ENCODE measurements at places on chromosomes 13 and 19.

DNA sequence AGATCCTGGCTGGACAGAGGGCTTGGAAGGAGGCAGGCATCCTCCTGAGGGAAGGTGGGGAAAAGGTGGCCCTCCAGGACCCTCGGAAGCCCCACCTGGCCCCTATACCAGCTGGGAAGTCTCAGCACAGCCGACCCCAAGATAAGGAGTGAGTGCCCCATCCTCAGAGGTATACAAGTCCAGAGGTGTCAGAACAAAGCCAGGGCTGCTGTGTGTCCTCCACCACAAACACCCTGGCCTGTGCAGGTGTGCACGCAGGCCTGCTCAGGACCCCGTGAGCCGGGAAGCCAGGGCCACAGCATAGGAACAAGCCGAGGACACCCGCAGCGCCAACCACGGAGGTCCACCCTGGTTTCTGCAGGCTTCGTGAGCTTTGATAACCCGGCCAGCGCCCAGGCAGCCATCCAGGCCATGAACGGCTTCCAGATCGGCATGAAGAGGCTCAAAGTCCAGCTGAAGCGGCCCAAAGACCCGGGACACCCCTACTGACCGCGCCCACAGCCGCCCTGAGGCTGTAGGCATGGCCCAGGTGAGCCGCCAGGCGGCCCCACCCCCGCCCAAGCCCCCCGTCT is 68.6 kb downstream of the CELF5 start:
- no peak for DNase-seq

DNA sequence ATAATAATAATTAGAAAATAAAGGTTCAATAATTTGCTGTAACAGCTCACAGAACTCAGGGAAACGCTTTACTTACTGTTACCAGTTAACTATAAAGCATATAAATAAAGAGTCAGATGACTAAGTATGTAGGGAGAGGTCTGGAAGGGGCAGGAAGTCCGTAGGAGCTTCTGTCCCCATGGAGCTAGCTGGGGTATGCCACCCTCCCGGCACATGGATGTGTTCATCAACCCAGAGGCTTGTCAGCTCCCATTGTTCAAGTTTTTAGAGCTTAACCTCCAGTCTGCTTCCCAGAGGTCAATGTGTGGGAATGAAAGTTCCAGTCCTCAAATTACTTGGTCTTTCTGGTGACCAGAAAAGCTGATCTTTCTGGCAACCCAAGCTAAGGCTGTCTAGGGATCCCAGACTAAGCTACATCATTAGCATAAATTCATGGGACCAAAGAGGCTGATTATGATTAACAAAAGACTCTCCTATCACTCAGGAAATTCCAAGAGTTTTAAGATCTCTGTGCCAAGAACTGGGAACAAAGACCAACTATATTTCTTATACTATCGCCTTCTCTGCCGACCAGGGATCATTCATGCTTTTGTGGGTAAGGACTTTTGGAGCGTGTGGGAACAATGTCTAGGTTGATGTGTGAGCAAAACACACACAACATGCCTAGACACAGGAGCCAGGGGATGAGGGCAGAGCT is 31.7 kb upstream of the ZNF507 start:
- no peak for DNase-seq

DNA sequence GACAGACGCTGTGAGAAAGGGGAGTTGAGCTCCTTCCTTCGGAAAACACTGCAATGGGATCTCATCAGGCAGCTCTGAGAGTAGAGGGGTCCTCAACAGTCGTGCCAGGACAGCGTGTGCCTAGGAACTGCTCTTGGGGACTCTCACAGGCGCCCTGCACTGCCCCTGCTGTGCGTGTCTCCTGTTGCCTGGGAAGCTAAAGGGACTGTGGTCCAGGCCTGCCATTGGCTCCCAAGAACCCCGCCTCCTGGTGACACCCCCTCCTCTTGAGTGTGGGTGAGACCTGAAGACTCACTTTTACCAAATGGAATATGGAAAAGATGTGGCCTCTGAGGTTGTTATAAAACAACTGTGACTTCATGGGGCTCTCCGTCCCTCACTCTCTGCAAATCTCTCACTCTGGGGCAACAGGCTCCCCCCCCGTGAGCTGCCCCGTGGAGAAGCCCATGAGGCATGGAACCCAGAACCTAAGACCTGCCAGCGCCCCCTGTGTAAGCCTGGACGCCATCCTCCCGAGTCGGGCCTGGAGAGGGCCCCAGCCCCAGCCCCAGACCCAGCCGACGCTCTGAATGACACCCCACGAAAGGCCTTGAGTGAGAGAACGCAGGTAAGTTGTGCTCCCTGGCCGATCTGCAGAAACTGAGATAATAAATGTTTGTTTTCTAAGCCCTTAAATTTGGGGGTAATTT is 302.7 kb downstream of the FGF9 start:
- no peak for DNase-seq

GRCh38 chr13:70580825-70581224 is 472.6 kb upstream of the KLHL1 start:
- no peak for DNase-seq

- DNase-seq, result no peak
These were observed 233.3 kb upstream of the NBEA start for GRCh38 chr13:34708566-34709313.

- no peak for DNase-seq
These were observed 31.6 kb downstream of the CCNE1 start for GRCh38 chr19:29843180-29844051.

- DNase-seq, result no peak
These were observed 59.5 kb downstream of the KCNC3 start for GRCh38 chr19:50269653-50270052.
